ENCODE measurements at places on chromosomes 16 and 17.

- H3K36me3 ChIP-seq = no peaks in the 10 kb centered on the region
- no peaks in the 10 kb centered on the region for H3K27me3 ChIP-seq
- H3K27ac ChIP-seq = no peak overlapping the region
- no peak for DNase-seq
- H3K4me3 ChIP-seq = no peak overlapping the region
These were observed 20.7 kb downstream of the SPNS2 start for GRCh38 chr17:4519361-4519788.

DNA sequence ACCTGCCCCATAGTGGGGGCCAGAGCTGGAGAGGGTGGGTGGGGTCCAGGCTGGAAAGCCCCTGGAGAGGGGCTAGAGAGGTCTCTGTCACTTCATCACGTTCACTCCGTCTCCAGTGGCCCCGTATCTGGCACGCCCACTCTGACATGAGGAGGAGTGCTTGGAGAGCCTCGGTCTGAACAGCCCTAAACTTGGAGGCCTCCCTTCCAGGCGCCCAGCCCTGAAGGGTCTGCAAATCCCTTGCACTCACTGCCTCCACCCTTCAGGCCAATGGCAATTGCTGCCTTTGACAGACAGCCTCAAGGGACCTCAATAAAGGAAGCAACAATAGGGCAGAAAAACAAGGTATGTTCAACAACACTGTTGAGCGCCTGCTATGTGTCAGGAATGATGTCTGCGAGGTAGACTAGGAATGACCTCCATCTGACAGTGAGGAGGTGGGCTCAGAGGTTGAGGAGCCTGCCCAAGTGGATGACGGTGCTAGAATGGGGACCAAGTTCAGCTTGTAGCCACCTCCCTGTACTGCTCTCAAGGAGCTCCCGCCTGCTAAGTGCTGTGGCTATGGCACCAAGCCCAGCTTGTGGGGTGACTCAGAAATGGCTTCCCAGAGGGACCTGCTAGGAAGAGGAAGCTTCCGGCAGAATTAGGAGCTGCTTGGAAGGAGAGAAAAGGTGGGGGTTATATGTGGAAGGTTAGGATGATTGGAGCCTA, 2.9 kb upstream of the EPX start:
- no peak for DNase-seq
- H3K27me3 ChIP-seq = peaks cover 34% of the 10 kb centered on the region
- H3K27ac ChIP-seq = no peak overlapping the region
- H3K36me3 ChIP-seq = no peaks in the 10 kb centered on the region
- 0 out of 2 replicates have a peak, but pooled peaks cover 4% of the 10 kb centered on the region for H3K4me1 ChIP-seq

- H3K27ac ChIP-seq = no peak overlapping the region
- H3K4me1 ChIP-seq = peaks cover 10% of the 10 kb centered on the region
- H3K27me3 ChIP-seq = peaks cover 85% of the 10 kb centered on the region
- H3K36me3 ChIP-seq = no peaks in the 10 kb centered on the region
- DNase-seq = no peak
These were observed 3.1 kb upstream of the CD300LD start for GRCh38 chr17:74595037-74595750.

GRCh38 chr16:19439483-19439882, 21.8 kb downstream of the TMC5 start:
- no peaks in the 10 kb centered on the region for H3K4me1 ChIP-seq
- H3K4me3 ChIP-seq = no peak overlapping the region
- no peak for DNase-seq
- no peak overlapping the region for H3K27ac ChIP-seq
- no peaks in the 10 kb centered on the region for H3K36me3 ChIP-seq

Data from MM.1S (cell line).